ENCODE measurements at places on chromosomes 3 and 15.

GRCh38 chr15:83129791-83130190 is 22.3 kb downstream of the TM6SF1 start:
- DNase-seq, result no peak

DNA sequence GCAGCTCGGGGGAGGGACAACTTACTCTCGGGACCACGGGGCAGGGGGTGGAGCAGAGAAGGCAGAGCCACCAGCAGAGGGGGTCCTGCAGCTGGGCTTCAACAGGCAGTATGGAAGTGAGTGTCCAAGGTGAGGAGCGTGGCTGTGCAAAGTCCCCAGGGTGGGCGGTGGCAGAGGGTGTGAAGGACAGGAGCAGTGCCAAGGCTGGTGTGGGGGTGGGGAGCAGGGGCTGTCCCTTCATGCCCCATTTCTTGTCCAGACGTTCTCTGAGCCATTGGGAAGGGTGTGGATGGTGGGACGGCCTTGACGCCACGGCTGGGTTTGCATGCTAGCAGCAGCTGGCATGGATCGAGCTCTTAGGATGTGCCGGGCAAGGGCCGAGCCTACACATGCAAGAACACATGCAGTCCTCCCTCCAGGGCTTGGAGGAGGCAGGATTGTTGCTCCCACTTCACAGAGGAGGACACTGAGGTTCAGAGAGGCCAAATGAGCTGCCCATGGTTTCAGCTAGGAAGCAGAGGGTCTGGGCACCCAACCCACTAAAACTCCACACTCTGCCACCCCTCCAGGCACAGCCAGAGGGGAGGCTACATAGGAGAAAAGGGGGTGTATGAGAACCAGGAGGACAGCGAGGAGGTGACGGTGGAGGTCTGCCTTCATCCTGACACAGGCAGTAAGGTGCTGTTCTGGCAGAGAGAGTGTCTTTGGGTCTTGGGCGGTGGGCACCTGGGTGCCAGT is 93.6 kb downstream of the TBC1D2B start:
- DNase-seq, result no peak

- DNase-seq, result no peak
These were observed 2.1 kb upstream of the CNBP start for GRCh38 chr3:129185783-129186182.

- DNase-seq, result no peak
These were observed 253.7 kb downstream of the GAP43 start for GRCh38 chr3:115876876-115877614.

DNA sequence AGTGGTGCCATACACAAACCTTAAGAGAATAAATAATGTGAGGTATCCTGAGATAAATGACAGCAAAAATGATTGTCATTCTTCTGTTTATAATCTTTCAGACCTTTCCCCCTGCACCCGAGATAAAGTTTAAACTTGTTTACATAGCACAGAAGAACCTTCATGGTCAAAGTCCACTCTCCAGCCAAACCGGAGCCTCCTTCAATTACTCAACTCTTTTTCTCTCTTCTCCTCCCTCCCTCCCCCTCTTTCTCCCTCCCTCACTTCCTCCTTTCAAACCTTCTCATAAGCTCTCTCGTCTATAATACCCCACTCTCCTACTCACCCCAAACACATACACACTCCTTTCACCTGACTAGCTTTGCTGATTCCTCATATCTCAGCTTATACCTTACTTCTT is 198.9 kb downstream of the EFHB start:
- no peak for DNase-seq

- DNase-seq, result no peak
These were observed 2.2 kb upstream of the MEIS2 start for GRCh38 chr15:37102305-37103162.

- no peak for DNase-seq
These were observed 301.7 kb upstream of the RORA start for GRCh38 chr15:61530769-61531168.

DNA sequence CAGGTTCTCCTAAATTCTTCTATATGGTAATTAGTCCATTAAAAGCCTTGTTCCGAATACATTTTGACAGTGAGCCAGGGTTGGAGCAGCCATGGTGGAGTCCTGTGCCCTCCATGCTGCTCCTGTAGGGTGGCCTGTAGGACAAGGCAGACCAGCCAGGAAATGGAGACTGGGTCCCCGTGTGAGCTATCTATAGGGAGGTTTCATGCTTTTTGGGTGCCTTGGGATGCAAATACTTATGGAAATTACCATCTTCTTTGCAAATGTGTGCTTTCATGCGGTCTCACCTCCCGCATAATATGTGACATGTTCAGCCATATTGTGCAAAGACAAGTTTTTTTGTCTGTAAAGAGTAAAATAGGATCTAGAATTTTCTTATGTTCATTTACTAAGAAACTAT is 58.0 kb upstream of the FURIN start:
- DNase-seq, result no peak

All from naive thymus-derived CD8-positive, alpha-beta T cell (primary cell).